ENCODE measurements at places on chromosomes 13 and 19.

DNA sequence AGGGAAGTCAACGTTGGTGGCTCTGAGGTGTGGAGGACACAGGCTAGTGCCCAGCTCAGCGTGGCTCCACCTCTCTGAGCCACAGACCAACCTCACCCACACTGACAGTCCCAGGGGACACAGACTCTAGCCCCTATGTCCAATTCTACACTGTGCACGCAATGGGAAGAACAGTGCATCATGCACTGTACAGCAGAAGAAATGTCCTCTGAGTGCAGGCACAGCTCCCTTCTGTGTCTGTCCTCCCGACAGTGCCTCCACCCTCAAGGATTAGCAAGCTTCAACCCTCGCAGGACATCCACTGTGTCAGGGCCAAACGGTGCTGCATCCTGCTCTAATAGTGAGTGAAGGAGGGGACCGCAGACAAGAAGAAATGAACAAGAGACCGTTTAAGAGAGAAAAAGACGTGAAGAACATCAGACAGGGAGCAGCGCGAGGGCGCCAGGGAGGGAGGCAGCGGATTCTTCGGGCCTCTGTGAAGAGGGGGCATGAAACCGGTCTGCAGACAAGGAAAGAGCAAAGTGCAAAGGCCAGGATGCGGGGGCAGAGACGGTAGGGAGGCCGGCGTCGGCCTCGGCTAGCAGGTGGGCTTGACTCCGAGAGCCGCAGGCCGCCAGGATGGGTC lies 681 bp downstream of the ZNF837 start:
- no peak for DNase-seq

DNA sequence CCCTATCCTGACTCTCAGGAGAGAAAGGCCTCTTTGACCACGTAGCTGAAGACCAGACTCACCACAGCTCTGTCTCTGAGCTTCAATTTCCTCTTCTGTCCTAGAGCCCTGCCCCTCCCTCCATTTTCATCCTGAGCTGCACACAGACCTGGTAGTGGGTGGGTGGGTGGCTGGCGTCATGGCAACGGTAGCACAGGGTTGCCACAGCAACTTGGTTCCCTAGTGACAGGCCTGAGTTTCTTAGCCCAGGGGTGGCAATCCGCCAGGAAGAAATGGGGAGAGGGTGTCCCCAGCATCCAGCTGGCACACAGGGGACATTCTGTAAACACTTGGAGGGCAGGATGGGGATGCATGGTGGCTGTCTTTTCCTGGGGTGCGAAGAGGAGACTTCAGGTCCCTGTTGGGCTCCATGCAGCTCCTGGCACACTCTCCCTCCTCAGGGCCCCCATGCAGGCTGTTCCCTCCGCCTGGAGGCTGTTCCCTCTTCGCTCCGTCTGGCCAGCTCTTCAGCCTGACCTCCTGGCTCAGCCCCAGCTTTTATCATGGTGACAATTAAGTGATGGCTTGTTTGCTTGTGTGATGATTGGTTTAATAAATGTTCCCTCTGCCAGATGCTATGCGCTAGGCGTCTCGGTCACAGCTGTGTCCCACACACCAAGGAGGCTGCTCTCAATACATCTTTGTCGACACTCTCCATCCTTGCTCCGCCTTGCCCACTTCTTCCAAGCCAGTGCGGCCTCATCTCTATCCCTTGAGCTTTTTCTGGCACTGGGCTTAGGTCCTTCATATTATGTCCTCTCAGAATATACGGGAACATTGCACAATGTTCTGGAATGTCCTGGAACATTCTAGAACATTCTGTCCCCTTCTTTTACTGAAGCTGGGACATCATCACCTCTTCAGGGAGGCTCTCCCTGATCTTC lies 7.4 kb upstream of the KLHL26 start:
- no peak for DNase-seq

GRCh38 chr13:98216135-98216565 lies 39.1 kb upstream of the RNF113B start:
- no peak for DNase-seq

DNA sequence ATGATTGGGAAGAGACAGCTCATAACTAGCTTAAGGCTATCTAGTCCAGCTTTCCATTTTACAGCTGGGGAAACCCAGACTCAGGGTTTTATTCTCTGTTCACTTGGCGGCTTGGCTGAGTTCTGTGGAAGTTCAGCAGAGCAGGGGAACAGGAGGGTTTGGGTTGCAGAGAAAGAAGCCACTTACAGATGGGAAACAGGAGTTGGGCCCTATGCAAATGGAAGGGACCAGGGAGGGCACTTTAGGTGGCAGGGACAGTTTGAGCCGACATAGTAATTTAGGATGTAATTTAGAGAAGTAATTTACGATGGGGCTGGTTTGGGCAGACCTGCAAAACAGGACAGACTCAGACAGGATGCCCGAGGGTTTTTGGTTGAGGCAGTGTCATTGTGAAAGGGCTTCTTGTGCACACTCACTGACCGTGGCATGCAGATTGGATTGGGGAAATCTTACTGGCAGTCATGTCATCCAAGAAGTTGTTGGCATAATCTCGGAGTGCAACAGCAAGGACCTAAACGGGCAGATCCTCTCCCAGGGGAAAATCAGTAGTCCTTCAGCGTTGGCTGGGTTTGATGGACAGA lies 47.3 kb upstream of the GPR183 start:
- no peak for DNase-seq
